Cardiac septum (tissue), 1 donor: ENCODE measurements at places on chromosomes 5 and 9. TPM values are rescaled to one million over a fixed set of nuclear protein-coding genes. Genes with fewer than 3 reads are reported as not detected.

DNA sequence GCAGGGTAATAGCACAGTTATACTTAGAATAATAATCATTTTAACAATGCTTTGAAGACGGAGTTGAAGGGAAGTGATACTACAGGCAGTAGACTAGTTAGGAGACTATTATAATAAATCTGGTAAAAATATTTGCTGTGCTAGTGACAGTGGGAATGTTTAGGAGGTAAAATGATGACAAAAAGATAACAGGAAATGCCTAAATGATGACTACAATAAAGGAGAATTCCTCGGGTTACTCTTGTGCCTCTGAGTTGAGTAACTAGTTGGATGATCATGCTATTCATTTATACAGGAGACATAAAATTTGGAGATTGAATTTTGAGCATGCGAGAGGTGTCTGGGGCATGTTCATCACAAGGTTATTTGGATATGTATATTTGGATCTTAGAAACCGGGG, 32.2 kb upstream of the PAM start:
- no peak for DNase-seq

DNA sequence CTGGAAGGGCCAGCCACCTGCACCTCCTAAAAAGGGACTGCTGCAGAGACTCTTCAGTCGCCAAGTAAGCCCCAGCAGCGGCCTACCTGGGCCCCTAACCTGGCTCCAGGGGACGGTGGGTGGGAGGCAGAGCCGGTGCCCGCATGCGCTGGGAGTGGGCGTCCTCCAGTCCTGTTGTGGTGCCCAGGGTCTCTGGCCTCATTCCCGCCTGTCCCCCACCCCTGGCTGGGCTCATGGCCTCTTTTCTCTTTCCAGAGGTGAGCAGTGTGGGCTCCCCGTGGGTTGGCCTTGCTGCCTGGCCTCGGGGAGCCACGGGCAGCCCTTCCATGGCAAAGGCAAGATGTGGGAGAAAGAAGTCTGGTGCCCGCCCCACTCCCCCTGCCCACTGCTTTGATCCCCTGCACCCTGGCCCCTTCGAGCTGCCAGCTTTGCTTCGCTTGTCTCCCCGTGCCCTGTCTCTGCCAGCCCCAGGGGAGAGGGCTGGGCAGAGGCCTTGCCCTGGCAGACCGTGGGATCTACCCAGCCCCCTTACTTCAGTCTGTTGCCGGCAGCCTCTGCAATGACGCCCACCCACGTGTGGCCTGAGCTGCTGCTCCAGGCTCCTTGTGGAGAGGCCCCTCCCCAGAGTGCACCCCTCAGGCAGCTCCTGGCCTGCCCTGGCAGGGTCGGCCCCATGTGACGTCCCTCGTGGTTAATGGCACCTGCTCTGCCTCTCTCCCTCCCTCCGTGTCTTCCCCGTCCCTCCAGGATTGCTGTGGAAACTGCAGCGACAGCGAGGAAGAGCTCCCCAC, 5.4 kb upstream of the PRR7 start:
- no peak for DNase-seq

DNA sequence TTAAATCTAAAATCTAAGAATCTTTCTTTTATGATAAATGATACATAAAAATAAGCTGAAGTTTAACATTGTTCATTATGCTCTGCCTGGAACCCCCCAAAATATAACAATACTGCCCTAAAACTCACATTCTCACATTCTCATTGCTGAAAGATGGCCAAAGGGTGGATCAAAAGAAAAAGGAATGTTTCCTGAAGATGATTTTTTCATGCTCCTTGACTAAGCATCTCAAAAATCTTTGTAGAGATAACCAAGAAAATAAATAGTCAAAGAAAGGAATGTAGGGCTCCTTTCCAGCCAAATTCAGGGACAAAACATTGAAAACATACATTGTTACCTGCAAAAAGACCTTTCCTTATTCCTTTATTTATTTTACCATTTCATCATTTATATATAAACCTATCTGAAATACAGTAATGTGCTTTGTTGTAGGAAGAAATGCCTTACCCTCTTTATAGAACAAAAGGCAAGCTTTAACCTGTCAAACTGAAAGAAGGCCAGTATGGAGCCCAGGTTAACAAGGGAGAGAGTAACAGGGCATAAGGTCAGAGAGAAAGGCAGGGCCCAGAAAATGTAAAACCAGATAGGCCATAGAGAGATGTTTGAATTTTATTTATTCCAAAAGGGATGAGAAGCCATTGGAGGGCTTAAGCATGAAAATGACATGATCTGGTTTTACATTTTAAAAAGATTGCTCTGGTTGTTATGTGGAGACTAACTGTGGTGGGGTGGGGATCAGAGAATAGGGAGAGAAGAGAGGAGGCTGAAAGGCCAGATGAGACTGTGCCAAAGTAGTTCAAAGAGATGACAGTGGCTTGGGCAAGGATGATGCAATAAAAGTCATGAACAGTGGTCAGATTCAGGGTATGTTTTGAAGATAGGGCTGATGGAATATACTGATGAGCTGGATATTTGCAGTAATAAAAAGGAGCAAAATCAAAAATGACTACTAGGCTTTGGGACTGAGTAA, 37.3 kb upstream of the CDK5RAP2 start:
- no peak for DNase-seq

GRCh38 chr5:118628660-118629354, 359.5 kb downstream of the DTWD2 start:
- DNase-seq, result no peak

DNA sequence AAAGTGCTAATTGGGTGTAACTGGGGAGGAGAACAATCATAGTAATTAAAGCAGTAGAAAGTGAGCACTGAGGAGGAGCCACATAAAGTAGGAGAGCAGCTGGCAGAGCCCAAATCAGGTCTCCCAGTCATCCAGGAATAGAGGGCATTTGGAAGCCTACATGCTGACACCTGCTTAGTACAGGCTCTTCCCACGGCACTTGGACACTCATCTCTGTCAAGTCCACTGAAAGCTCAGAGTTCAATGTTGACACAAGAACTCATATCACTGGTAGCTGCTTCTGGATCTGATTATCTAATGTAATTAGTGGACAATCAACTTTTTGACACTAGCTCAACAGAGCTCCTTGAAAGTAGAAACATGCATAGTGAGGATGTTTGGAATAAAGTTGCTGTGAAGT, 45.9 kb upstream of the PCSK1 start:
- no peak for DNase-seq

DNA sequence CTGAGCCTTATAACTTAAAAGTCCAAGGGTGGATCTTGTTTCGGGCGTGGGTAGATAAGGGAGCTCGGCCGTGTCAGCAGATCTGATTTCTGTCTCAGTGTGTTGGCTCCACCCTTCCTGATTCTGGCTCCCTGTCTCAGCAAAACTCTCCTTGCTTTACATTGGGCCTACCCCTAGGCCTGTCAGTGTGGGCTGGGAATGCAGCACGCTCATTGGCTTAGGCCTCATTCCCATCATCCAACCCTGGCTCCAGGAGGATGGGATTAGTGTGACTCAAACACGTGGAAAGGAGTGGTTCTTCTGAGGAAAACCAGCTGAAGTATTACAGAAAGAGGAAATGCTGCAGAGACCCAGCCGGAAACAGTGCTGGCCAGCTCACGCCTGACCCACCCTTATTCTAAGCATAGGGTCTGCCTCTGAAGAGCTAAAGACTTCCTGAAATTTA, 59.9 kb downstream of the ZFAND5 start:
- DNase-seq, result peak; percentile 90

DNA sequence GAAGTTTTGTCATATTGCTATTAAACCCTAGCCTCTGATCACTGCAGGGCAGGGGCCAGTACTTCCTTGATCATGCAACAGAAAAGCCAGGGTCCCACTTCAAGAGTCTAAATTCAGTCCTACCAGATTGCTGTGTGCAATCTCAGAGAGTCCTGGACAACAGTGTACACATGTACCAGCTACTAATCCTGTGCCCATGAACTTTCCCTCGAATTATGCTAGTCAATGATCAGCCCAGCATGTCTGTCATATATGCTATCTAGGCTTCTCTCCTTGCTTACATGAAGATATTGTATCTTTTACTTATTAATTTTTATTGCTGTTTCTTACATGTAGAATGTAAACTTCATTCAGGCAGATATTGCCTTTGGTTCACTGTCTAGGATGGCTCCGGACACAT, 367.0 kb downstream of the NTRK2 start:
- no peak for DNase-seq

DNA sequence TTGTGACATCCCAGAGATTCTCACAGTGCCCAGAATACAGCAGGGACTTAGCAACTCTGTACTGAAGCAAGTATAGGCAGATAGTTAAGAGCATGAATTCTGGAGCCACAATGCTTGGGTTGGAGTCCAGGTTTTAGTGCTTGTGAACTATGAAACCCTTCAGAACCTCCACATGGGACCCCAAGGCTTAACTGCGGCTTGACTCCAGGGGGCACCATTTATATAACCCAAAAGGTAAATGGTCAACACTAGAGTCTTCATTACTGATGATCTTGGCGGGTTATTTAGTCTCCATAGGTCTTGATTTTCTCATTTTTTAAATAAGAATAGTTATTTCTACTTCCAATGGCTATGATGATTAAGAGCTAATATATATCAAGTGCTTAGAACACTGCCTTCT, 390.3 kb downstream of the TAF11L14 start:
- DNase-seq, result no peak

- no peak for DNase-seq
These were observed 224.5 kb downstream of the BNC2 start for GRCh38 chr9:16645970-16646369.

- DNase-seq, result no peak
These were observed 103.6 kb downstream of the MACIR start for GRCh38 chr5:103362211-103362610.

DNA sequence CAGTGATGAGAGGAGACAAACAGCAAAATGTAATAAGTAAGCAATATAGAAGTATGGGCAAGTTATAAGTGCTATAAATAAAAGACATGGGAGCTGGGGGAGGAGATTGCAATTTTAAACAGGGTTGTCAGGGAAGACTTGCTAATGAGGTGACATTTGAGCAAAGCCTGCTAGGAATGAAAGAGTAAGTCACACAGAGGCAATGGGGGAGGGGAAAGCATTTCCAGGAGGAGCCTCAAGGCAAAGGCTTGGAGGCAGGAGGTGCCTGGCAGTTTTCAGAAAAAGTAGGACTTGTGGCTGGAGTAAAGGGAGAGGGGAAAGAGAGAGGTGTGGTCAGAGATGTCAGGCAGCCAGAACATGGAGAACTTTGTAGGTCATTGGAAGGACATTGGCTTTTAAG, 124.4 kb upstream of the NMUR2 start:
- DNase-seq, result no peak

DNA sequence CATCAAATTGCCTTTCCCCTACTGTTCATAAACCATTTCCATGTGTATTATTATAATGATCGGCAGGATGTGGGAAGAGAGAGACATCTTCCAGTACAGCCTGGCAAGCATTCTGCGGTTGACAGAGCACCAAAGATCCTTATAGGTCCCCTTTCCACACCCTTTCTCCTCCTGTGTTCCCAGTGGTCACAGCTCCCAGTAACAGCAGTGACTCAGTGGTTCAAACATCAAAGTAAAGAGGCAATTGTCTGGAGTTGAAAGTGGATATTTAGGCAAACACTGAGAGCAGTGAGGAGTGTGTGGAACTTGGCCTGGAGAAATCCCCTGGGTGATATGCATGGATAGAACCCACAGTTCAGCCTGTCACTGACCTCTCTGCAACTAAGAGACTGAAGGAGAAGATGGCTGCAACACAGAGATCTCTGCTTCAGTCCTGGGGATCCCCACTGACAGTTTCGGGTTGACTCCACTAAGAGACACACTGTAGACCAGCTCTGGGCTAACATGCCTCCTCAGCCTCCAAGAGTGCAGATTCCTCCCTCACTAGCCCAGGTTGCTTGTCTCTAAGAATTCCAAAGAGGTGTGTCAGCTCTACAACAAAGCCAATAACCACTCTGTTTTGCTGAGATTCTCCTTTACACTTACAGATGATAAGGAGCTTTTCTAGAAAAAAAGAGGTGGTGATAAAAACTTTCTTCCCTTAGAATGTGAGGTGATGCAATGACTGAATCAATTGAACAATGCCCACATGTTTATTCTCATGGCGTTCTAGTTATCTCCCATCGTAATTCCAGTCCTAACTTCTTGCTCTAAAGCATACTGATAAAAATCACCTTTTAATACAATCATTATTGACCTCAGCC, 94.4 kb upstream of the IL6ST start:
- no peak for DNase-seq

DNA sequence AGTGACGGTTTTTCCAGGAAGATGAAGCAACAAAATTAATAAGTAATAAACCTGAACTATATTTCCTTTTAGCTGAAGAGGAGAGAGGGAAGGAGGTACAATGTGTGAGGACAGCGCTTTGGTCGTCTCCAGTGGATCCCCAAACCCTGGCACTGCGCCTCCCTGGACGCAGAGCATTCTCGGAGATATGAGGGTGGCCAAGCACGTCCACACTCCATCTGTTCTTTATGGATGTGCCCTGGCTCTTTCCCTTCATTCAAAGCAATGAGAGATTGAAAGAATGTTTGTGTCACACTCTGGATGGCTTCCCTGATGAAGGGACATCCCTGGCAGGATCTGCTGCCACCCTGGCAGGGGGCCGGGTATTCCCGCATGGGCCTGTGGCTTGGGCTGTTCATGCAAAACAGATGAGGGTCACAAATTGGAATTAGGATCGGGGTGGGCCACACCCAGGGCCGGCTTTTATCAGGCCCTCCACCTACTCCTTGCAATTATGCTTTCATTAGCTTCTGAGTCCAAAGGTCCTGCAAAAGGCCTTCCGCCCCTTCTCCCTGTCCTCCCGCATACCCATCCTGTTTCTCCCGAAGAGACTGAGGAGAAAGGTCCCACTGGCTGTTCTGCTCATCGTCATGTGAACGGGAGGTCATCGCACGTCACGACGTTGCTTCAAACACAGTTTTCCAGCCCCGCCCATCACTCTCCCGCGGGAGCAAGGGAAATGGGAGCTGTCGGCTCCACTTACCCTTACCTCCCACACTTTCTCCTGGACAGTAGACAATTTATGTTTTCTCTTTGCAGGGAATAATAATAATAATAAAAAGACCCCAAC, 286.1 kb upstream of the IRX4 start:
- DNase-seq, result no peak

DNA sequence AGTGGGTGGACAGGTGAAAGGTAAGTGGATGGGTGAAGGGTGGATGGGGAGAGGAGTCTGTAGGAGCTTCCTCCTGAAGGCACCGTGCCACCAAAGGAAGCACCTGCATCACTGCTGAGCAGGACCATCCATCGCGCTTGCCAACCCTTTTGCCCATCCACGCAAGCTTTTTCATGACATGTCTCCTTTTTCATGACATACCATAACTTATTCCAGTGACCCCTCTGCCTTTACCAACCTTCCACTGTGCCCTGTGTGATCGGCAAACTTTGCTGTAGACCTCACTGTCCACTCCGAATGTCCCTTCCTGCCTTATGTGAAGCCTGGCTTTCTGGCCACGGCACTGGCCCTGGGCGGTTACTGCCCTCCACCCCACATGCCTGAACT, 13.4 kb downstream of the FLT4 start:
- peak; percentile 61 for DNase-seq

The SPOCK1 gene
- 43.4 TPM for total RNA-seq

The PCAT7 gene
- total RNA-seq, result 0.08 TPM

The GABRA1 gene
- not detected for total RNA-seq

The IL3 gene
- total RNA-seq, result not detected

The MUSK gene
- 1.2 TPM for total RNA-seq

The RFESD gene
- 2.7 TPM for total RNA-seq

The ADAMTS6 gene
- 1.9 TPM for total RNA-seq
